NCI-H1092 (cell line): ENCODE measurements at places on chromosomes 5 and 9.

DNA sequence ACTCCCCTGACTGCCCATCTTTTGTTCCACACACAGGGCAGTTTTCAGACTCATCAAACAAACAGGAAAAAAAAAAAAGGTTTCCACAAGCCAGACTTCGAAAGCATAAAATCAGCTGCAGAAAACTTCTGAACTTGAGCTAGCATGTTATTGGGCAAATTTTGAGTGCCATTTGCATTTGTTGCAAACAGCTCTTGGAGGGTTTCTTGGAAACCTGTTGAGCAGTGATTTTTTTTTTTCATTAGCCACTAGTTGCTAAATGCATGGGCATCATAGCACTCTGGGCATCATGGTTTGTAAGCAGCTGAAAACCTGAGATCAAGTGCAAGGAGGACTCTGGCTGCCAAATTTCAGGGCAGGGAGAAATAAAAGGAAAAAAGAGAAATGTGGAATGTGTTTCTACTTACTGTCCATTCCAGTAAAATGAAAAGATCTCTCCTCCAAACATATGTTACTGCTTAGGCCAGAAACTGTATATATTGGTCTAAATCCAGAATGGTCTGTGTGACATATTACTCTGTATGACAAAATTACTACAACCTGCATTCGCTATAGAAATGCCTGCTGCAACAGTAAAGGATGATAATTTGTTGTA is 85.2 kb upstream of the SMIM23 start:
- no peak for DNase-seq

DNA sequence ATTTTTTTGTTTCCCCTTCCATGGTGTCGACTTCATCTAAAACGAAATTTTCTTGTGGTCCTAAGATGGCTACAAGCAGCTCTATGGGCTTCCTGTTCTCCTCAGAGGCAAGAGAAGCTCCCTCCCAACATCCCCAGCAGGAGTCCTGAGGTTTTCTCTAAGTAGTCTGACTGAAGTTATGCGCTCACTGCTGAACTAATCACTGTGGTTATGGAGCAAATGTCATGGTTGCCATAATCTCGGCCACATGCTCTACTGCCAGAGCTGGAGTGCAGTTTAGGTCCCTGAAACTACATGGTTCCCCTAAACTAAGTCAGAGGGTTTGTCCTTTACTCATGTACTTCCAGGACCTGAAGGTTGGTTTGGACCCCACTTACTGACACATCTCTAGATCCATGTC is 68.0 kb upstream of the MAMDC2 start:
- DNase-seq = no peak

DNA sequence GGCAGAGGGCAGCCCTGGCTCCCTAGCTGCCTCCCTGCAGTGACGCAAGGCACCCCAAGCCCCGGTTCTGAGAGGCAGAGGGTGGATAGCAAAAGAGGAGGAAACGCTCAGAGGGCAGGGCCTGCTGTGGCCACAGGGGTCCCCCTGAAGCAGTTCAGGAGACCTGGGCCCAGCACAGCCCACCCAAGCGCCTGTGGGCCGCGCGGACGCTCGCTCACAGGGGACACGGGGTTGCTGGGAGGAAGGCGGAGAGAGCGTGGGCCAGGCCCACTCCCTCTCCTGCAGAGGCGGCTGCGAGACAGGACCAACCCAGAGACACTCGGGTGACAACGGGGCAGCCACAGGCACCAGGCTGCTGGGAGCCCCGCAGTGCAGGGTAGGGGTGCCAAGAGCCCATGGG is 7.9 kb upstream of the TMEM210 start:
- DNase-seq = no peak

- no peak for DNase-seq
Measured at GRCh38 chr5:176608142-176608705, 1.7 kb downstream of the GPRIN1 start.

- DNase-seq = no peak
Measured at GRCh38 chr5:231661-232060, 13.5 kb downstream of the SDHA start.

DNA sequence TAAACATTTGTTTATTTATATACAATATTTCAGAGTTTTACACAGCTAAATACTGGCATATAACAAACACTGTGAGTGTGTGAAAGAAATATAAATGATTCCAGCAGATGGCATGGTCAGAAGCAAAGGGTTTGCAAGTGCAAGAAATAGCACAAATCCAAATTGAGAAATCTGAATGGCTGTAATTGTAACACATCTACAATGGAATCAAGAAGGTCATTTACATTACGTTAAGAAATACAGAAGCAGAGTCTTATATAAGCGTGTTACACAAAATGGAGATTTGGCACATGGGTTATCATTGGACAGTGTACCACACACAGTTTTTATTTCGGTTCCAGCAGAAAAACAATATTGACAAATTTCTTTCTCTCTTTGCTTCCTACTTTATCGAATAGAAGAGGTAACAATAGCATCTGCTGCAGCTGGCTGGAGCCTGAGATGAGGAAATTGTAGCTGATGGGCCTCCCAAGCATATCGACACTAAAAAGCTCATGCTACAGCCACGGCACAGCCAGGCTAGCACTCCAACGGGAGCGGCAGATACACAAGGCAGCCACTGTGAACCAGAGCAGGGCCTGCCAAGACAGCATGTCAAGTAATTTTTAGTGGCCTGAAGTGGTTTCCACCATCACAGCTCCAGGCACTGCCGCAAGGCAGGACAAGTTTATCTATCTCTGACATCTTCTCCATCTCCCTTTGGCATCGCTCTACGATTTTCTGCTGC is 564.6 kb upstream of the DMAC1 start:
- no peak for DNase-seq

DNA sequence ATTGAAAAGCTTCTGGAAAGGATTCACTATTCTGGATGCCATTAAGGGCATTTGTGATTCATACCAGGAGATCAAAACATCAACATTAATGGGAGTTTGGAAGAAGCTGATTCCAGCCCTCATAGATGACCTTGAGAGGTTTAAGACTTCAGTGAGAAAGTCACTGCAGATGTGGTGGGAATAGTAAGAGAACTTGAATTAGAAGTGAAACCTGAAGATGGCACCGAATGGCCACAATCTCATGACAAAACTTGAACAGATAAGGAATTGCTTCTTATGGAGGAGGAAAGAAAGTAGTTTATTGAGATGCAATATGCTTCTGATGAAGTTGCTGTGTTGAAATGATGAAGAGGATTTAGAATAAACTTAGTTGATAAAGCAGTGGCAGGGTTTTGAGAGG is 254.6 kb upstream of the SLC24A2 start:
- DNase-seq = no peak

DNA sequence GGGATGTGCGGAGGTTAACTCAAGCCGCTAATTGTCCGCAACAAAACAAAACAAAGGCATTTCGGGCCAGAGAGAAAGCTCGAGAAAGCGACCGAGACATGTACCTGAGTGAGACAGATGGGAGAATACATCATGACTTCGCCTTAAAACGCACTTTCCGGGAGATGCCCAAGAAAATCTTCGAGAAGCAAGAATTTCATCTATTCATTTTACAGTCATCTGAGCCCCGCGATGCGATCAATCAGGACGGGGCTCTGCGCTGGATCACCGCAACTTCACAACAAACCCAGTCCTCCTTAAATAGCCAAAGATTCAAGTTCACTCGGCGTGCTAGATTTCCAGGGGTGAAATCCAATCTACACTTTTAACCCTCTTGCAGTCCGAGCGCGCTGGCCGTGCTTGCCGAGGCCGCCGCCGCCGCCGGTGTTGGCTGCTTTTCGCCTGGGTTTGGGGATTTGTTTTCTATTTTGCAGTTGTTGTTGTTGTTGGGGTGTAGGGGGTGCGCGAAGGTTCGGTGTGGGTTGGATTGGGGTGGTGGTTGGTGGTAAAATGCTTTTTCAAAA is 482 bp downstream of the NFIB start:
- peak; percentile 40 for DNase-seq

- DNase-seq = no peak
Measured at GRCh38 chr5:135139381-135140134, 105.5 kb upstream of the PITX1 start.

DNA sequence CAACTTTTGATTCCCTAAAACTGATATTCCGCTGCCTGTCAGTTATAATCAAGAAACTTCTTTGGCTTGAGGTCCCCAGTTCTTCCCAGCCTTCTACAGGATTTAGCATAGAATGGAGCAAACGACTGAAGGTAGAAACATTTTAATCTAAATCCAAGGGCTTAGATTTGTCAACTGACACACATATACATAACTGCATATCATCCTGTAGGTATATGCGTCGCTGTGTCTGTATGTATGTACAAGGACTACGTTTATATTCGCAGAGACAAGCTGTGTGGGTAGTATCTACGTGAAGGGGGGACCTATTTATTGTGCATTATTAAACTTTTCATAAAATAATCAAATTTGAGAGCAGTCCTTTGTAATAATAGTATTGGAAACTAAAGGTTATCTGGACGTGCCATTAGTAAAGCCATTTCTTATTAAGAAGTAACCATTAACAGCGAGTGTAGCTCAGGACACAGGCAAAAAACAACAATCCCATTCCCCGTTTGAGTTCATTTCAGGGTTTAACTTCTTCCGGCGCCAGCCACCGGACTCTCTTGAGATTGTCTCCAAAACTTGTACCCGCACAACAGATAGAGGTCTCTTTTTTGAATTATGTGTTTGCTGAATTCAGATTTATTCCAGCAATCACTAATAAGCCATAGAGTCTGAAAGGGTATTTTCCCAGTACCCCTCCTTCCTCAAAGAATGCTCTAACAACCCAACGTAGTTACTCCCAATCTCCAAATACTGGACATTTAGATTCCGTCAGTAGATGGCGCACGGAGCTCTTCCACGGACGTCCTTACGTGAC is 2.1 kb upstream of the MLLT3 start:
- peak; percentile 68 for DNase-seq

DNA sequence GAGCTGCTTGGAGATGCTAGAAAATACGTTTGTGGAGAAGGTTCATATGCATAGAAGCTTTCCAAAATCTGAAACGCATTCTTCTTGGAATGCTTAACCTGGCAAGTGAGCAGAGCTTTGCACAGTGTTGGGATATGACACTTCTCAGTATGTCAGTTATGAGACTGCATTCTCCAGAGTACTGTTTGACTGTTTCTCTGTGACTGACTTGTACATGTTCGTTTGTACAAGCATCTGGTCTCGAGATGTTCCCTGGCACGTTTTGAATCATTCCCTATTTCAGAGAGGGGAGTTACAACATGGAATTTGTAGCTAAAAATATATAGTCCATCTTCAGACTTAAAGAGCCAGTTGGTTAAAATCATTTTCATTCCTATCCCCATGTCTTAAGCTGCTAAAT is 272.4 kb downstream of the ARRDC3 start:
- no peak for DNase-seq

GRCh38 chr9:132948482-132949050 is 4.2 kb upstream of the TSC1 start:
- no peak for DNase-seq
